NCI-H446 (cell line): ENCODE measurements at places on chromosomes 12 and 14.

GRCh38 chr12:55060470-55060869, 40.7 kb downstream of the NEUROD4 start:
- DNase-seq, result no peak

GRCh38 chr14:50095895-50096294, 20.5 kb downstream of the VCPKMT start:
- no peak for DNase-seq

DNA sequence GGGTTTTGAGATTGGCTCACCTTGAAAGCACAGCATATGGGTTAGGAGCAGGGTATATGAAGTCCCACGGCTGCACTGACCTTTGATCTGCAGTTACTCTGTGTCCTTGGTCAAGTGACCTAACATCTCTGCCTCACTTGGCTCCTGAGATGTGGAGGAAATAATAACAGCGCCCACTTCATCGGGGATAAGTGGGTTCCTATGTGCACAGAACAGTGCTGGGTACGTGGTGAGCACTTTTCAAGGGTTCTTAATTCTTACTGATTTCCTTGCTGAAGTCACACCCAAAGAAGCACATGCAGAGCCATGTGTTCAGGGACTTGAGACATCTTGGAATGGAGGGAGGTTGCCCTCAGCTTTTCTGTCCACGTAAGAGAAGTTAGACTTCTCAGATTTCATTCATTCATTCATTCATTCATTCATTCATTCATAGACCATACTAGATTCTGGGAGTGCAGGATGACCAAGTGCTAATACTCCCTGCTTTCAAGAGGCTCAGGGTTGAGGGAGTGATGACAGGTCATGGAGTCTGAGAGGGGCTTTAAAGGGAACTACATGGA, 39.4 kb downstream of the ADGRD1 start:
- no peak for DNase-seq

DNA sequence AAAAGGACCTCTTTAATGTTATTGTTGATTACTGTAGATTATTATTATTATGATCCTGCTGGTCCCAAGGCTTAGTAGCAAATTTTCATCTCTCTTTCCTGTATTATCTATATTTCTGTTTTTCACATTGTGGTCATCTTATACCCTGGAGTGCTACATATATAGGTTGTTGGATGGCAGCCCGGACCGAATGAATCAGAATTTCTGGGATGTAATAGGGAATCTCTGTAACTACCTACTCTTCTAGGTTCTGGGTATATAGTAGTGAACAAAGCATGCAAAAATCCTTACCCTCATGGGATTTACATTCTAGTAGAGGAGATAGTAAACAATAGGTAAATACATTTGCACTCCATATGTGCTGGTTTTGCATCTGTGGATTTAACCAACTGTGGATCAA, 31.4 kb downstream of the NUBPL start:
- DNase-seq, result no peak

- DNase-seq, result no peak
These were observed 67.8 kb downstream of the METTL25 start for GRCh38 chr12:82426081-82426480.

DNA sequence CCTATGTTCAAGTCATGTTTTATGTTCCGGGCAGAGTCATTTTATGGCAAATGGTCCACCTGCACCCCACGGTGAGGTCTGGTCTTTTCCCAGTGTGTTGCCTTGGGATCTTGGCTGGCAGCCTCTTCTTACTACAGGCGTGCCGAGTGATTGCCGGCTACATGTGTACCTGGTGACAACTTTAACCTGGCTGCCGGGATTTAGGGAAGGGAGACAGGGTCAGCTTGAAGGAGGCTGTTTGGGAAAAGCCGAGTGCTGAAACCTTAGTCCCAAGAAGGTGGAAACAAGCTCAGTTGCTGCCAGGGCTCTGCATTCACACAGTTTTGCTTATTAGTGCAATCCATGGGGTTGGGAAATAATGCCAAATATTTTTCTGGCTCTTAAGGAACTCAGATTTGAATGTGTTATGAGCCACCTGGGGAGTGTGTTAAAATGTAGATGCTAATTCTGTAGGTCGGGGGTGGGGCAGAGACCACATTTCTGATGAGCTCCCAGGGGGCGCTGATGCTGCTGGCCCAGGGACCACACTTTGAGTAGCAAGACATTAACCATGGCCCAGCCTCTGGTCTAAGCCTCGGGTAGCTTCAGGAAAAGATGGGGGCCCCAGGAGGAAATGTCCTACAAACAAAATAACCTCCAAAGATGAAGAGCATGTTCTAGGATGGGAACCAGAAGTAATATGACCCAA, 179.6 kb downstream of the TBX5 start:
- no peak for DNase-seq

- no peak for DNase-seq
These were observed 10.1 kb upstream of the PPM1A start for GRCh38 chr14:60238955-60239354.

GRCh38 chr12:52318241-52318990, 2.8 kb downstream of the KRT83 start:
- no peak for DNase-seq

- DNase-seq, result no peak
These were observed 48.7 kb upstream of the GARIN2 start for GRCh38 chr14:67140556-67140955.

DNA sequence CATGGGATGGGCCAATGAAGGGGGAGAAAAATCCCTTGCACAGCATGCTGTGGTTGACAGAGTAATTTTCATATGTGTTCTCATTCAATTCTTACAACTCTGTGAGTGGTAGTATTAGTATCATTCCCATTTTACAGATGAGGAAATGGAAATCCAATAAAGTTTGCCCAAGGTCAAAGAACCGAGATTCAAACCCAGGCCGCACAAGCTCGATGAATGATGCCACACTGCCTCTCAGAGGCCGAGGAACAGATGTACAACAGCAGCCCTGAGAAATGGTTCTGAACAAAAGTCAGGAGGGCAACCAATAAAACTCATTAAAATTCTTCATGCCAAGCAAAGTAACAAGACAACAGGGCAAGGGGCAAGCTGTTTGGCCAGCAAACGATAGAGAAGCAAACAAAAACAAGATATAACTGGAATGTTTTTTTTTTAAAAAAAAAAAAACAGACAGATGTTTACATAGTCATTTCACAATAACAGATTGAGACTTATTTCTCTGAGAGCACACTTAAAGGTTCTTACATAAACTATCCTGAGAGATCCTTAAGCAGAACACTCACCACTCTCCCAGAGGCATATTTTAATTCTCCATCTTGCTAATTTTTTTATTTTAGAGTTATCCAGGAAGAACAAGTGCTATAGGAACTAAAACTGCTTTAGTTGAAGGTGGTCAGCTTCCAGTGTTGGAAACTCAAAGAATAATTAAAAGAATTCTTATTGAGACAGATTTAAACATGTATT, 85.8 kb downstream of the EXOC5 start:
- no peak for DNase-seq
